CD4-positive, alpha-beta memory T cell (primary cell): ENCODE measurements at places on chromosomes 2 and 18. TPM values are rescaled to one million over a fixed set of nuclear protein-coding genes. Genes with fewer than 3 reads are reported as not detected.

- DNase-seq: peak; percentile 7
Observed at GRCh38 chr18:8610459-8610851, 1.2 kb downstream of the RAB12 start.

Gene ZNF521
- total RNA-seq: not detected

Gene AP1S3
- total RNA-seq: 0.96 TPM

Gene SCLY
- total RNA-seq: 37.9 TPM

Gene C2orf80
- not detected for total RNA-seq

DNA sequence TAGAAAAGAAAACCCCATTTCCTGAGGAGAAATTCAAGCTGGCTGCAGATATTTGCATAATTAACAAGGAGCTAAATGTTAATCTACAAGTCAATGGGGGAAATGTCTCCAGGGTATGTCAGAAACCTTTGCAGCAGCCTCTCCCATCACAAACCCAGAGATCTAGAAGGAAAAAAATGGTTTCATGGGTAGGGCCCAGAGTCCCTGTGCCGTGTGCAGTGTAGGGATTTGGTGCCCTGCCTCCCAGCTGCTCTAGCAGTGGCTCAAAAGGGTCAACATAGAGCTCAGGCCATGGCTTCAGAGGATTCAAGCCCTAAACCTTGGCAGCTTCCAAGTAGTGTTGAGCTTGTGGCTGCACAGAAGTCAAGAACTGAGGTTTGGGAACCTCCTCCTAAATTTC is 290.2 kb upstream of the TMEFF2 start:
- DNase-seq: no peak

Gene UGT1A5
- total RNA-seq: not detected

Gene CFAP65
- not detected for total RNA-seq

- DNase-seq: no peak
Observed at GRCh38 chr2:70357684-70358071, 55.8 kb upstream of the FAM136A start.

Gene REG1B
- not detected for total RNA-seq

Gene DLGAP1
- total RNA-seq: 0.67 TPM

Gene MYOM1
- total RNA-seq: 4.2 TPM

Gene TBR1
- not detected for total RNA-seq

GRCh38 chr2:133293544-133294353 is 274.5 kb downstream of the NCKAP5 start:
- DNase-seq: no peak

DNA sequence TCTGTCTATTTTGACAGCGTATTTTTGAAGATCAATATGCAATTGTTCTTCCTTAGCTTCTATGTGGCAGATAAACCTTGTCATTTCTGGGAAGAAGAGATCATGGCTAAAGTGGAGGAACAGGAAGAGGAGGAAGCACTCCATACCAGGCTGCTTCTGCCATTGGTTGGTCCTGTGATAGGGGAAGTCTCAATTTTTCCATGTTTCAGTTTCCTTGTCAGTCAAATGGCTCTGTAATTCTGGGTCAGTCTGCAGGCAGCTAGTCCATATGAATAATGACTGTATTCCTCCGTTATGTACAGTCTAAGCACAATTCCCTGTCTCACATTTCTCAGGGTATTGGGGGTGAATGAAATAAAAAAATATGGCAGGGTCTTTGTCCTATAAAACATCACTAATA is 277.6 kb upstream of the CXCR4 start:
- DNase-seq: no peak

- DNase-seq: no peak
Observed at GRCh38 chr18:25974630-25975077, 115.8 kb downstream of the SS18 start.

- no peak for DNase-seq
Observed at GRCh38 chr18:63617049-63617914, 26.8 kb downstream of the SERPINB4 start.

DNA sequence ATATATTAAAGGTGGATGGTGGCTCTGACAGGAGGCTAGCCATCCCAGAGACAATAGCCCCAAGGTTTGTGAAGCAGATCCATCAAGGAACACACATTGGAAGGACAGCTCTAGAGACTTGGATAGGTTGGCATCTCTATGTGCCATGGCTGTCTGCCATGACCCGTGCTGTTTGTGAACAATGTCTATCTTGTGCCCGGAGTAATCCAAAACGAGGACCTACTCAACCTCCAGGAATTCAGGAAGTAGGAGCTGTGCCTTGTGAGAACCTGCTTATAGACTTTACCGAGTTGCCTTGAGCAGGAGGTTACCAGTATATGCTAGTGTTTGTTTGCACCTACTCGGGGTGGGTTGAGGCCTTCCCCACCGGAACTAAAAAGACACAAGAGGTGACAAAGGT is 43.1 kb upstream of the SELENOI start:
- no peak for DNase-seq

Gene HOXD10
- not detected for total RNA-seq

GRCh38 chr18:53909668-53910067 is 314.8 kb downstream of the MBD2 start:
- DNase-seq: no peak

GRCh38 chr2:197883354-197884032 is 79.1 kb downstream of the PLCL1 start:
- DNase-seq: no peak

- DNase-seq: peak; percentile 8
Observed at GRCh38 chr18:22378672-22379282, 38.9 kb downstream of the CTAGE1 start.

Gene HOXD13
- total RNA-seq: not detected

GRCh38 chr2:227153758-227154486 is 10.1 kb downstream of the COL4A4 start:
- DNase-seq: no peak

- DNase-seq: no peak
Observed at GRCh38 chr2:184681642-184682321, 83.5 kb downstream of the ZNF804A start.

GRCh38 chr18:33440060-33441043 is at the start of gene CCDC178:
Gene CCDC178 (minus strand): TSS chr18:33440721. CDS start chr18:33412088, 28,633 bp downstream.
- no peak for DNase-seq

GRCh38 chr2:98519156-98519555 is 74.5 kb downstream of the INPP4A start:
- DNase-seq: no peak

- DNase-seq: no peak
Observed at GRCh38 chr2:148063633-148064032, 42.7 kb downstream of the MBD5 start.

DNA sequence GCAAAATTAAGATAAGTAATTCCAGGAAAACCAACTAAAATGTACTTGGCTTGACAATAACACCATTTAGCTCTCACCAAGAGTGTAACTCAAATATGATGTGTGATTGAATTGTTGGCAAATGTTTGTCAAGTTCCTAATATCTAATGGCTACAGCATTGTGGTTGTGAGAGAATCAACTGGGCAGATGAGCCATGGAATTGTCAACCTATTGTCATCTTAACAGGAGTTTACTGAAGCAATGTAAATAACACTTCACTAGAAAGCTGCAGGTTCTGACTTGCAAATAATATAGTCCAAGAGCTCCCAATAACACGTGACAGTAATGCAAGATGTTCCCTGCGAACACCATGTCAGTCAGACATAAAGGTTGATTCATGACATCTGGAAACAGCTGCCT is 495.2 kb upstream of the MEIS1 start:
- no peak for DNase-seq

Gene CXCR4
- 308 TPM for total RNA-seq

Gene IL37
- total RNA-seq: not detected

DNA sequence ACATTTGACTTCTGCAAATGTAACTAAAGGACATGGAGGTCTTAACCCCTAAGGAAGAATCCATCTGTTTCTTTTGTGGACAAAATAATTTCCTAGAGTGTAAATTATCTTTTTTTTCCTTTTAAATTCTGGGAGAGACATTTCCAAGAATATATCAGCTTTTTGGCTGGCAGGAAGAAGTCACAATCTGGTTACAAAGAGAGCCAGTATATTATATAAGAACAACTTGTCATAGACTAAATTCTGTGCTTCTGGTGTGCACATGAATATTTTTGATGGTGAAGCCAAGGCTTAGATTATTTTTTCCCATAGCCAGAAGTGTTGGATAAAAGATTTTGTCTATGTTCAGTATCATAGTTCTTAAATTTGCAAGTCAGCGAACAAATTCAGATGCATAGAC is 500.6 kb downstream of the XIRP2 start:
- DNase-seq: no peak

GRCh38 chr2:64637000-64637635 is 16.6 kb downstream of the SERTAD2 start:
- DNase-seq: no peak

GRCh38 chr2:128396500-128396891 is 77.8 kb upstream of the HS6ST1 start:
- no peak for DNase-seq

DNA sequence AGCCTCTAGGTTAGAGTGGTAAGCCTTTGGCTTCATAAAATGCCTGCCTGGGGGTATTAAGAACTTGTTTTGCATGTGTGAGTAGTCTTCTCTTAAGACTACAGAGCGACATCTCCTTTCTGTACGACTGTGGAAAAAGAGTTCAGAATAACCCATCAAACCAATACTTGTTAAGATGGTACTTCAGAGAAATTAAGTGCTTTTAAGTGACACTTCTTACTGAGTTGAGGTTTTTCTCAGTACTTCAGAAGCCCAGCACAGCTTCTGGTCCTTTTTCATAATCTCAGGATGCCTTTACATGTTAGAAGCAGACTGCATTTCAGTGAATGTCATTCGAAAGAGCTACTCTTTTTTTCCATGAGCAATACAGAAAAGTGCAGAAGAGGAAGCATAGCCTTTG is 10.8 kb downstream of the XRCC5 start:
- DNase-seq: no peak

DNA sequence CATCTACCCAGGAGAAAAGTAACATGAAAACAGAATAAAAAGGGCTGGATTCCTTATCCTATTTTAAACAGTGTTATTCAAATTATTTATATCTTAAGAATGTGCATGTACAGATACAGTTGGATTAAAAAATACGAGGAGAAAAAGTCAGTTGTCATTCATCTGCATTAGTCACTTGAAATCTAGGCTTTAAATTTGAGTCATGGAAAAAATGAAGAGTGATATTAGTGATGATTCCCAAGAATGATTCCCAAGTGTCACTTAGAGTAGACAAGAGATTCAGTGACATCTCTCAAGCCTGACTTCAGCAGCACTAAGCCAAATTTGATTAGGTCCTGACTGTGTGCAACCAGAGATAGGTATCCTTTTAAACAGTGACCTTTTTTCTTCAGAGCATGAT is 394.2 kb downstream of the IRS1 start:
- no peak for DNase-seq

DNA sequence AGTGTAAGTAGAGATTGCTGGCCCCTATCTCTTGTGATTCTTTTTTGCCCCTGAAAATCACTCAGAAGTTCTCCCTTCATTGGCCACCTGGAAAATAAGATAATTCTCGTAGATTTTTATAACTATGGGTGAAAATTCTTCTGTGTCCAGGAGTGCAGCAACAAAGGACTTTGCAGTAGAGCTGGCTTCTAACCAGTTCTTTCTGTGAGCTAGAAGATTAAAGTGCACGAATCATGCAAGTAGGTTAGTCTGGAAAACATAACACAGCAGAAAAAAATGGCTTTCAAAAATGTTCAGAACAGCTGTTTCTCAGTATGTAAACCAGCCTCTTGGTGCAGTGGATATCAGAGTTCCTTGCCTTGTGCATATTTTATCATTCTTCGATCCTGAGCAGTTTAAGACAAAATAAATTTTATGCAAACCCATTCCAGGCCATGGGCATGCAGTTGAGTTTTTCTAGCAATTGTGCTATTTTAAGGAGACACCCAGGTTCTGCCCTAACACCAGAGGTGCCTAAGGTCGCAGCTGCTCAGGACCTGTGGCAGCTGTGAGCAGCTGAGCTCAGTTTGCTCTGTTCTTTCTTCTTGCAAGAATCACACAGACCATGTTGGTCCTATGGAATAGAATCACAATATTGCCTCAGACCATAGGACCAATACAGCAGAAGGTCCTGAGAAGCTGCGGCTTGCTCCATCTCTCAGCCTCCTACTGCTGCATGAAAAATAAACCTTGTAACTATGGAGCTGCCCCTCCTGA is 80.9 kb upstream of the BCL2L11 start:
- no peak for DNase-seq

Gene SPATA3
- total RNA-seq: not detected

GRCh38 chr2:181546086-181546485 is 88.9 kb downstream of the ITGA4 start:
- DNase-seq: no peak

Gene REG3G
- total RNA-seq: not detected

DNA sequence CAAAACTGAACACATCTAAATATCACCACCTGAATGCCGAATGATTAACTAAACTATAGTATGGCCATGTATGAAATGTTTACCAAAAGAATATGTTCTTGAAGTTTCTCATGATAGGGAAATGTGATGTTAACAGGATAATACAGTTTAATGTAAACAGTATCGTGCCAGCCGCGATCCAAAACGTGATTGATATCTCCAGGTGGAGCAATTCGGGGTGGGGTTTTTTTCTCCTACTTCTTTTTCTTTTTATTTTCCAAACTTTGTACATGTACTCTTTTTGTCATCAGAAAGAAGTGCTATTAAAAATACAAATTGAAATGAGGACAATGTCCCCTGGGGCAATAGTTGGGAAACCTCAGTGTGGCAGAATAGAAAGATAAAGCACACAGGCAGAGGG is 4.0 kb upstream of the BIN1 start:
- DNase-seq: no peak

GRCh38 chr2:64809216-64809615 is 155.5 kb upstream of the SERTAD2 start:
- DNase-seq: no peak

DNA sequence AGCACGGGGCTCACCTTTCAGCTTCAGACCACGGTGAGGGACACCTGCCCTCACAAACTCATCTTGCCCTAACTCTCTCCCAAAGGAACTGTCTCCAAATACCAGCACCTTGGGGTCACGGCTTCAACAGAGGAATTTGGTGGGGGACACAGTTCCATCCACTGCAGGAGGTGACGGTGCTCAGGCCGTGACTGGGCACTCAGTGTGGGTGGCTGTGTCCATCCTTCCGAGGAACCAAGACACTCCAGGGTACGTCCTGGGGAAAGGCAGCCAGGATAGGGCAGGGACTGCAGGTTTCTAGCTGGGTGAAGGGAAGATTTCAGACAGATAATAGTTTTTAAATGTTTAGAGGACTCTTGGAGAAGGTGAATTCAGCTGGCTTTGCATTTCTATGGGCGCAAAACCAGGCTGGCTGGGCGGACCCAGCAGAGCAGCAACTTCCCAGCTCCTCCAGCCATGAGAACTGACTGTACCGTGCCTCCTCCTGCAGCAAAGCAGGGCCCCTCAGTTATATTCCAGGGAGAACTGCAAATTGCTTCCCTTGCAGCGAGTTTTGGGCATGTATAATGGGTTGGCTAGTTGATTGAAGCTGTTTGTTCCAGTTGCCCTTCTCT is 23.9 kb upstream of the ALLC start:
- DNase-seq: no peak
